Fibroblast of upper back skin (primary cell): ENCODE measurements at places on chromosomes 12 and 14.
A peak's percentile ranks its signal among the peaks of the same experiment; 100 is the strongest.

- no peak for DNase-seq
These were observed 15.3 kb downstream of the SNX6 start for GRCh38 chr14:34614638-34615037.

- DNase-seq, result peak; percentile 45
These were observed 30.6 kb downstream of the NAA30 start for GRCh38 chr14:57420986-57421385.

DNA sequence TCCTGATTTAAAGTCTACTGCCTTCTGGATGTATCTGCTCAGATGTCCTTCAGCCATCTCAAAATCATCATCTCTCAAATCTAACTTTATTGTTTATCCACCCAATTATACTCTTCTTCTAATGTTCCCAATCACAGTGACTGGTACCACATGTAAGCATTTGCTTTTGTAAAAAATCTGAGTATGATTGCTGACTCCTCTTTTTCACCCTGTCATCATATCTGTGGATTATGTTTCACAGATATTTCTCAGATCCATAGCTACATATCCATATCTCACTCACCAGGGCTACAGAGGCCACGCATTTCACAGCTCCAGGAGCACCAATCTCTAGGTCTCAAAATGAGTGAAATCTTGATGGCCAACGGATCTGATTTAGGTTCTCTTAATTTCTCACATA is 76.1 kb downstream of the DHRS2 start:
- no peak for DNase-seq

- no peak for DNase-seq
These were observed 20.0 kb upstream of the FICD start for GRCh38 chr12:108495054-108495453.
